ENCODE measurements at places on chromosomes 2 and 18.

DNA sequence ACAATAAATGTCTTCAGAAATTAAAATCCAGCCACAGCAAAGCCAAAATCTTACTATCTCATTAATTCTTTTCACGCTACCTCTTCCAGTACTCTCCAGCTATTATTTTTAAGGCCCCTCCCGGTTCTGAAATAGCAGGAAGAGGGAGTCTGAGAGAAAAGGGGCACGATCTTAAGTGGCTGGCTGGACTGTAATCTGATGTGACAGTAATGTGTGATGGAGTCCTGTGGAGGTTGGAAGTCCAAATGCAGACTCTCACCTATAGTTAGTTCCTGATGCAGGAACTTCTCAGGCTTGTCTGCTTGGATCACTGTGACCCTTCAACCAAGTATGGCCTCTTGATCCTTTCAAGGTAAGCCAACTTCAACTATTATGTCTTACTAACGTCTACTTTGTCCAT lies 43.2 kb downstream of the SMAD2 start:
- DNase-seq, result no peak

DNA sequence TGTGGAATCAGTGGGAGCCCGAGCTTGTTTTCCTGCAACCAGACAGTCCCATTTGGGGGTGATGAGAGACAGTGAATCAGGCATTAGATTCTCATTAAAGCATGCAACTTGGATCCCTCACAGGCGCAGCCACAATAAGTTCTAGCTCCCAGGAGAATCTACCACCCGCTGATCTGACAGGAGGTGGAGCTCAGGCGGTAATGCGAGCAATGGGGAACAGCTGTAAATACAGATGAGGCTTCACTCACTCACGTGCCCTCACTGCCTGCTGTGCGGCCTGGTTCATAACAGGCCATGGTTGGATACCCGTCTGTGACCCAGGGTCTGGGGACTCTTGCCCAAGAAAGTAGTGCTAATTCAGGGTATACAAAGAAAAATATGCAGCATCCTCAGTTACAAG lies 144.8 kb upstream of the RGPD4 start:
- no peak for DNase-seq

GRCh38 chr2:121159291-121160071 lies 125.5 kb downstream of the TFCP2L1 start:
- no peak for DNase-seq

DNA sequence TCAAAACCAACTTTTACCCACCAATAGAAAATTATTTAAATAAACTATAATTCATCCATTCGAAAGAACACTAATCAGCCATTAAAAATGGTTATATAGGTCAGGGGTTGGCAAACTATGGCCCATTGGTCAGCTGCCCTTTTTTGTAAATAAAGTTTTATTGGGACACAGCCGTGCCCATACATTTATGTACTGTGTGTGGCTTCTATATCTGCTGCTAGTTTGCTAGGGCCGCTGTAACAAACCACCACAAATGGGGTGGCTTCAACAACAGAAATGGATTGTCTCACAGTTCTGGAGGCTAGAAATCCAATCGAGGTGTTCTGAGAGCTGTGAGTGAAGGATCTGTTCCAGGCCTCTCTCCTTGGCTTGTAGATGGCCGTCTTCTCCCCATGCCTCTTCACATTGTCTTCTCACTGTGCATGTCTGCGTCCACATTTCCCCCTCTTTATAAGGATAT lies 7.0 kb upstream of the TXNDC2 start:
- DNase-seq, result no peak

DNA sequence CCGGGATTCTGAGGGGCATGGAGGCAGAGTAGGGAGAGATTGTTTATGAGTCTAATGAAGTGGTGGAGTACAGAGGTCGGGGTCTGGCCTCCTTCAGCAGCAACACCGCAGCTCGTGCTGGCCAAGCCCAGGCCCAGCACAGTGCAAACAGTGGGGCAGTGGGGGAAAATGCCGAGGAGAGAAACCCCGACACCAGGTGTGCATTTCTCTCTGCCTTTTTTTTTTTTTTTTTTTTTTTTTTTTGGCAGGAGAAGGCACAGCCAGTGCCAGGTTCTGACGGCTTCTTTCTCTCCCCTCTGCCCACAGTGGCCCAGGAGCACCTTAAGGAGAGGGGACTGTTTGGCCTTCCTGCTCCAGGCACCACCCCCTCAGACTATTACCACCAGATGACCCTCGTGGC lies 219.3 kb downstream of the GLI2 start:
- DNase-seq, result no peak

- DNase-seq, result no peak
Observed at GRCh38 chr2:205754924-205755321, 72.6 kb downstream of the NRP2 start.

GRCh38 chr2:188795762-188796161 lies 178.4 kb upstream of the COL3A1 start:
- no peak for DNase-seq

- DNase-seq, result no peak
Observed at GRCh38 chr2:95525294-95526035, 40.9 kb upstream of the TRIM43B start.

DNA sequence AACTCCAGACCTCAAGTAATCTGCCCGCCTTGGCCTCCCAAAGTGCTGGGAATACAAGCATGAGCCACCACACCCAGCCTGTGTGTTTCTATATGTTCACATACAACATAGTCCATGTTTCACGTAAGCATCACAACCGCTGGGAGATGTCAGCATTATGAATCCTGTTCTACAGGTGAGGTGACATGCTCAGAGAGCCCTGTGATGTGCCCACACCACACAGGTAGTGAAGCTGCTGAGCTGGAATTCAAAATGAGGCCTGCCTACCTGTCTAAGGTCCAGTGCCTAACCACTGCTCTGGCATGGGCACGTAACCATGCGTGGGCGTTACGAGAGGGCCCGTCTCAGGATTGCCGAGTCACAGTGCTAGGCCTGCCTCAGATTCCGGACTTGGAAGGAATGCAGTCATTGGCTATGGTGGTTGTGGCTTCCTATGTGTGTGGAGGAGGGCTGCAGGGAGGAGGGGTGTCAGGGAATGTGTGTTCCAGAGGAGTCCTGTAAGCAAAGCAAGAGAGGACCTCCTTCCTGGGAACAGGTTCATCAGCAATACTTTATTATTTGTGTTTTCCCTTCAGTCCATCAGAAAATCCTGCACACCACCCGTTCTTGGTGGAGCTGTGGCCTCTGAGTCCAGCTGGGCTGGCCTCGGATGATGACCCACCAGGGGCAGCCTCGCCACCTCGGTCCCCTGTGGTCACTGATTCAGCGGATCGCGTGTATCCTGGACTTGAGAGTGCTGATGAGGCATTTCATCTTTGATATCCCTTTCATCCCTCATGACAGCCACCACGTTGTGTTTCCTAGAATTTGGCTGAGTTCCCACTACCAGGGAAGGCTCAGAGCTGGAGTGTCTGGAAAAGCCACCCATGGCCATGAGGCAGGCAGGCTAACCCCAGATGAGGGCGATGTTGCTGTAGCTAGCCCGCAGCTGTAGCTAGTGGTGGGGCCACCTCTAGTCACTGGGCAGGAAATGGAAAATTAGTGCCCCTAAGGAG lies 31.1 kb downstream of the HK2 start:
- no peak for DNase-seq

GRCh38 chr18:75491361-75491760 lies 63.9 kb upstream of the SMIM21 start:
- no peak for DNase-seq

- no peak for DNase-seq
Observed at GRCh38 chr18:9806905-9807304, 78.9 kb upstream of the TXNDC2 start.

- DNase-seq, result peak; percentile 67
Observed at GRCh38 chr2:7674606-7675005, 757.4 kb downstream of the RNF144A start.

DNA sequence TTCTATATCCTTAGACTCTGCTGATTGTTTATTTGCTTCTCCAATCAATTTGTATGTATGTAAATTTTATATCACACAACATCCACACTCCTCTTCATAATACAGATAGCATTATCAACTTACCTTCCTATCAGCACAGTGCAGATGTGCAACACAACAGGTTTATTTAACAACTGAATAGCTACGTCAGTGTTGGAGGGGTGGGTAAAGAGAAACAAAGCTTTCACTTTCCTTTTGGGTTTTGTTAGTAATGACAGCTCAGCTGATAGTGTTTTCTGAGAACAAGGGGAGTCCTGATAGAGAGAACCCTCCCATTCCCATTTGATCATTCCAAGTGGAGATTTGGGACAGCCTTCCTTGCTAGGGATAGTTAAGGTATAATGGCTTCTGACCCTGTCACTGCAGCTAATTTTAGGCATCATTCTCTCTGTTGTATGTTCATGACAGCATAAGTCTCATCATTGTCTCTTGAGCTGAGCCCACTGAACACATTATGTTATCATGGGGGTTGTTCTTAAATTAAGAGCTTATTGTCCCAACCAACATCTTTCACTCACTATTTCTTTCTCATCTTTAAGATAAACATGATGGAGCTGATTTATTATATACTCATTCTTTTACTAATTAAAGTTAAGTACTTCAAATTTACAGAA lies 227.7 kb downstream of the GPD2 start:
- no peak for DNase-seq
